ENCODE measurements at places on chromosomes 7 and 10. TPM values are rescaled to one million over a fixed set of nuclear protein-coding genes. Genes with fewer than 3 reads are reported as not detected.

Gene TFR2
- total RNA-seq: 0.13 TPM

Gene TET1
- 1.2 TPM for total RNA-seq

Gene TMEM270
- not detected for total RNA-seq

Gene OPN4
- not detected for total RNA-seq

Gene SLC13A4
- 1.0 TPM for total RNA-seq

Gene HTR7
- total RNA-seq: 0.16 TPM

- DNase-seq: peak; percentile 49
Measured at GRCh38 chr7:2923886-2924574, 79.9 kb upstream of the GNA12 start.

DNA sequence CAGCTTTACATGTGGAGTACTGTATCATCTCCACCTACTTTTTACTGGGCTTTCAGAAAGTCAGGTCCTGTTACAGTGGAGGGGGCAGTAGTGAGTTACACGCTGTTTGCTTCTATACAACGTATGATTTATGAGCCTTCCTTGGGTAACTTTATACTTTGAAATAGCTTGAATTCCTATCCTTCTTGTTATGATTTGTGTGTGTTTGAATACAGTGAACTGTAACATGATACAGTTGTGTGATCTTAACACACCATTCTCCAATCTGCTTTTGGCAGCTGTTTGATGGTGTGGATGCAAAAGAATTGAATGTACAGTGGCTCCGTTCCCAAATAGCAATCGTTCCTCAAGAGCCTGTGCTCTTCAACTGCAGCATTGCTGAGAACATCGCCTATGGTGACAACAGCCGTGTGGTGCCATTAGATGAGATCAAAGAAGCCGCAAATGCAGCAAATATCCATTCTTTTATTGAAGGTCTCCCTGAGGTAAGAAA, 41.7 kb downstream of the SP8 start:
- no peak for DNase-seq

- peak; percentile 75 for DNase-seq
Measured at GRCh38 chr10:46526682-46527038, 29.8 kb downstream of the GPRIN2 start.

- DNase-seq: no peak
Measured at GRCh38 chr10:13401142-13401541, 53.0 kb upstream of the SEPHS1 start.

DNA sequence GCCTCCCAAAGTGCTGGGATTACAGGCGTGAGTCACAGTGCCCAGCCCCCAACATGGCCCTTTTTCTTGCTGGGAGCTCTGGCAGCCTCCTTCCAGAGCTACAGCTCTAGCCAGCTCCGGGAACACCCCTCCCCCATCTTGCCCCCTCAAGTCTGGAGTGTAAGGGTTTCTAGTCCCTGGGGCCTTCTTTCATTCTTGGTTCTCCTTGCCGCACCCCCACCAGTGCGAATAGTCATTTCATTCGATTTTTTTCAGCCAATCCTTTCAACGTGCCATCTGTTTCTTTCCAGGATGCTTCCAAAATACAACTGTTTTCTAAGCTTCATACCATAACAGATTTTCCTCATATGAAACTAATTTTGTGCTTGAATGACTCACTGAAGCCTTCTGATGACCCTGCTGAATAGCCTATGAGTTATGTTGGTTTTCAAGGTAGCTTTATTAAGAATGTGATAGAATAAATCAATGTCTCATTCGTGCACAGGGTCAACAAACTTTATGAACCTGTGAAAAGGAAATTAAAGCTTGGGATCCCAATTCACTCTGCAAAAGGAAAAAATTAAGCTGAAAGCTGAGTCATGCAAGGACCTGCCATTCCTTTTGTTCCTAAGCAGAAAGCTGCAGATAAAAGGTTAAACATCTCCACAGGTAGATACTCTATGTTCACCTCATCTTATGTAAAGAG, 38.6 kb downstream of the CDC14C start:
- no peak for DNase-seq

DNA sequence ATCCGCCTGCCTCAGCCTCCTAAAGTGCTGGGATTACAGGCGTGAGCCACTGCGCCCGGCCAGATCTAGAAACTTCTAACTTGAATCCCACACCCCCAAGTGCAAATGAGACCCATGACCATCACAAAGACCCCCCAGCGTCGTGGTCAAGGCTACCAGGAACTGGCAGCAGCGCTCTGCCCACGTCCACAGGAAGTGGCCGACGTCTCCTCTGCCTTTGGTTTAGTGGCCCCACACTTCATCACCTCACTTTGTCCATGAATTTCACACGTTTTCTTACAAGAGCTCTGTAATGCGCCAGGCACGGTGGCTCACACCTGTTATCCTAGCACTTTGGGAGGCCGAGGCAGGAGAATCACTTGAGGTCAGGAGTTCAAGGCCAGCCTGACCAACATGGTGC, 53.5 kb upstream of the TNRC18 start:
- DNase-seq: no peak

DNA sequence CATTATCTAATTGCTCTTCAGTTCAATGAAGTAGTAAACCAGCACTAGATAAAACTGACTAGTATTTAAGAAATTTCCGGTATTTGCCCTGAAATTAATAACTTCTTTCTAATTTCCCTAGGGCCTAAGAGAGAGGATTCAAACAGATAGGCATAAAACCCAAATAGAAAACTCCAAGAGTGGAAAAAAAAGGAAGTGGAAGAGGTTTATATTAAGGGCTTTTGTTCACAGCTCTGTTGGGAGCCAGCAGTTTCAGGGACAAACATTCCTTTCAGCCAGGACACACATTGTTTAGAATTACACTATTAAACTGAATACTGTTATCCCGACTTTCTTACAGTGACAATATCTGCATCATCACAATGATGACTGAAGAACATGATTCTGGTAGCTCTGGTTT, 3.6 kb downstream of the ODAD2 start:
- DNase-seq: no peak

GRCh38 chr10:45034301-45034700, 33.6 kb downstream of the ZNF22 start:
- DNase-seq: no peak

DNA sequence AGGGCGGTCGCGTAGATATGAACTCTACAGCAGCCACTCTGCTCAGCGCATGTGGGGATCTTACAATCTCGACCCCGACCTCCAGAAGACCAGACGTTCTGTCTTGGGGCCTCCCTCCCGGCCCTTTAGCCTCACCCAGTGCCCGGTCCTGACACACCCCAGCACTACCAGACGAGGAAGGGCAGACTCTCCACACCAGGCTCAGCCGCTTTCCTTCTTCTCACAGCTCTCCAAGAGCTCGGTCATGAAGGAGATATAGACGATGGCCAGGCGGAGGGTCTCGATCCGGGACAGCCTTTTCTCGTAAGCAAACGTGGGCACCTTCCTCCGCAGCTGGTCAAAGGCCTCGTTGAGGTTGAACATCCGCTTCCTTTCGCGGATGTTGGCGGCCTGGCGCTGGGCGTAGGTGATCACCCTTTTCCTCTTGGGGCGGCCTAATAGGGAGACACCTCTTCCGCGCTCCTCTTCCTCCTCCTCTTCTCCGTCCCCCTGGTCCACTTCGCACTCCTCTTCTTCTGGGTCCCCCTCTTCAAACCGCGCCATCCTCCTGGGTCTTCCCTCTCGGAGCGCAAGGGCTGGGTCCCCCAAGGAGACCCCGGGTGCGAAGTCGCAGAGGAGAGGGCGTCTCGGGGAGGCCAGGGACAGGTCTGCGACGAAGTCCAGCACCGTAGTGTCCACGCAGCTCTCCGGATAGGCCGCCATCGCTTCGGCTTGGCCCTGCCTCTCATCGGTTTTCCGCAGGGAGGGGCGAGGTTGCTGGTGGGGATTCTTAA, at the start of gene FERD3L:
FERD3L (minus strand) TSS at position 761 of the 773 bp plus-strand sequence; CDS start at position 702, 59 bp downstream.
- no peak for DNase-seq

- no peak for DNase-seq
Measured at GRCh38 chr7:69962186-69963065, 364.2 kb downstream of the AUTS2 start.

DNA sequence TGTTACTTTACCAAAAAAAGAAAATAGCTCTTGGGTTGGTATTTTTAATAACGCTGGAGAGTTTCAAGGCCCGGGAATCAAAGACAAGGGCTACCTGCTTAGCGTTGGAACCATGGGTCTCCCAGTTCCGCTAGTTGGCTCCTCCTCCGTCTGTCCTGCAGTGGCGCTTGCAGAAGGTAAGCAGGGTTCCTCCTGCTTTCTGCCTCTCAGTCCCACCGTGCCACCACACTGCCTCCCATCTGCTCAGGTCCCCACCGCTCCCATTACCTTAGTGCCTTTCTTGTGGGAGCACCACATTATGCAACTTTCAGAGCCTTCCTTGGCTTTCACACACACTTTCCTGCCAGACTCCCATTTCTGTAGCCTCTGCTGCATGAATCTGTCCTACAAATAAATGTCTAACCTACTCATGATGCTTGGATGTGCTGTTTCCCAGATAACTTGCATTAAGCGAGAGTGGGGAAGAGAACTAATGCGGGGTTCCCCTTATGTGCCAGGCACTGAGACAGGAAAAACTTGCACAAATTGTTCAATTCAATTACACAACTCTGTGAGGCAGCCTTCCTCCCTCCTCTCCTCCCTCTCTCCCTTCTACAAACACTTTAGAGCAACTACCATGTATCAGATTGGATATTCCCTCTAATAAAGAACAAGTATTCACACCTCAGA, 124.5 kb downstream of the AOAH start:
- DNase-seq: no peak

- DNase-seq: no peak
Measured at GRCh38 chr10:48684463-48684791, 246 bp upstream of the WDFY4 start.

DNA sequence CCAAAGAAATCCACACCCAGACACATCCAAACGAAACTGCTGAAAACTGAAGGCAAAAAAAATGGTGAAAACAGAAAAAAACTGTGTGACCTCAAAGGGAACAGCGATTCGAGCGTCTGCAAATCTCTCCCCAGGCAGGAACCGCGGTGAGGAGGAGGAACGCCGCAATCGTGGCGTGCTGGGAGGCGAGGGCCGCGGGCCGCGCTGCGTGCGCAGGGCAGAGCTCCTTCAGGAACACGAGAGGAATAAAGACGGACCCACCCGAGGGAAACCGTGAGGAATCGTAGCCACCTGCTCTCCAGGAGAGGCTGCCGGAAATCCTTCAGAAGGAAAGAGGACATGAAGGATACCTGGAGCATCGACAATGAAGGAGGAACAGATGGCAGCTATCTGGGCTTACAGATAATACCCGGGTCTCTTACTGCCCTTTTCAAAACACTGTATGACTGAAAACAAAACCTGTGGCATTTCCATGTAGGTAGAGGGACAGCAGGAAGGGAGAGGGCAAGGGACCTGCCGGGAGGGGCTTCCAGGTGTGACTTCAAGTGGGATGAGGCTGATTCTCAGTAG, 266.0 kb downstream of the MAD1L1 start:
- no peak for DNase-seq

DNA sequence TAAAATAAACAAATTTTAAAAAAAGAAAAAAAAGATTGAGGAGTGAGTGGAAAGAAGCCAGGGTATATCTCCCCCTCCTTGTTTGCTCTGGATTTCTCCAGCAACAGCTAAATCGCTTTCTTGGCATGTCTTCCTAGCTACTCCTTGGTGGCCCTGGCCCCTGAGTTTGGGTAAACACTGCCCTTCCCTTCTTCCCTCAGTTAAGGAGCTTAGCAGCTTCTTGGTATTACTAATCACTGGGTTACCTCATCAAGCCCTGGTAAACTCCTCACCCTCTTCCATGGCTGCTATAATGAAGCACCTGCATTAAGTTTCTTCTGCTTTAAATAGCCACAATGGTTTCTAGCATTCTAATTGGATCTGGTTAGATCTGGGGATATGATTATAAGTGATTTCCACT, 269.8 kb downstream of the FZD1 start:
- DNase-seq: no peak

DNA sequence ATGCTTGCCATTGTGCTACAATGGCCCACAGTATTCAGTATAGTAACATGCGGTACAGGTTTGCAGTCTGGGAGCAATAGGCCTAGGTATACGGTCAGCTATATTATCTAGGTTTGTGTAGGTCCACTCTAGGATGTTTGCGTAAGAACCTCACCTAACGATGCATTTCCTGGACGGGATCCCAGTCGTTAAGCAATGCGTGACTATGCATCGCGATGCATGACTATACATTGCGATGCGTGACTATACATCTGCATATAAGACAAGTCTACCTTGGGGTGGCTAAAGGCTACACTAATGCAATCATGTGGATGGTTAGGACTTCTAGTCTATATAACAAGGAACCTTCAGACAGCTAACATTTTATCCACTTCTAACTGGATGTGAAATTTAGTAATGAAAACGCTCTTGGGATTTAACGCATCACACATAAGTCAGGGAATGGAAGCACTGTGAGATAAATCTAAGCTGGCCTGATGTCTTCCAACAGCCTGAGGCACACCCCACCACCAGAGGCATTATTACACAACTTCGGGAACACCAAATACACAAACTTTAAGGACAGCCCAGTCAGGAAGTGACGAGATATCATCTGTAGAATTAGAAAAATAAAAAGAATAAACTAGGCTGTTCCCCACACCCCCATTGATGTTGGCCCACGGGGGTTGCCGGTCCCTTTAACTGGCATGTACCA, 9.2 kb downstream of the GNA12 start:
- peak; percentile 58 for DNase-seq

GRCh38 chr7:130793855-130794618, 60.0 kb upstream of the KLF14 start:
- DNase-seq: no peak

- no peak for DNase-seq
Measured at GRCh38 chr7:77759294-77759889, 38.8 kb downstream of the TMEM60 start.

GRCh38 chr7:64755865-64756264, 38.4 kb upstream of the ZNF138 start:
- no peak for DNase-seq

GRCh38 chr10:13857451-13857850, 270.7 kb downstream of the PRPF18 start:
- no peak for DNase-seq

GRCh38 chr7:27168265-27168947, 3.1 kb upstream of the HOXA9 start:
- no peak for DNase-seq

DNA sequence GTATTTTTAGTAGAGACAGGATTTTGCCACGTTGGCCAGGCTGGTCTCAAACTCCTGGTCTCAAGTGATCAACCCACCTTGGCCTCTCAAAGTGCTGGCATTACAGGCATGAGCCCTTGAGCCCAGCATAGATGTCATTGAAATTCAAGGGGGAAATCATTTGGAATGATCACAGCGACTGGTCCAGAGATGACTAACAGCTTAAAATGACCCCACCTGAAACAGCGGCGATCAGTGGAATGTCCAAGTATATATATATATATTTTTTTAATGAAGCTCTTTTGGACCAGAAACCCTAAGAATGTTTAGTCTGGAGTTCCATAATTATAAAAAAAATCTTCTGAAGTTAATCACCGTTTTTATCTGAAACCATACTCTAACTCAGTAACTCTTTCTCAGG, 12.5 kb upstream of the AKR1E2 start:
- DNase-seq: no peak

DNA sequence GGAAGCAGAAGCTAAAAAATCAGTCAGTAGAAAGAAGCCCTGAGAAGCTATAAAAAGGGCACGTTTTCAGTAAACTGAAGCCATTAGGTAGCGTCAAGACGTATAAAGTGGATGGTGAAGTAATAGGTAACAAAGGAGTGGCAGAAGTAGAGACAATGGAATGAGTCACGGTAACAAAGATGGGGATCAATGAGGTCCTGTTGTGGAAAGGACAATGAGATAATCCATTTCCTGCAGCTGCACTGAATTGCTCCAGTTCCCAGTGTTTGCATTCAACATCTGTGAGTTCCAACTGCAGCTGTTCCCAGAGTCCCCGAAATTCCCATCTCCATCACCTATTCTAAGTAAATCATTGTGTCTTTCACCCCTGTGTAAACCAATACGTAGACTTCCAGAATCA, 4.8 kb upstream of the HYCC1 start:
- no peak for DNase-seq
